ENCODE measurements at places on chromosomes 2 and 18. TPM values are rescaled to one million over a fixed set of nuclear protein-coding genes. Genes with fewer than 3 reads are reported as not detected.

SERPINB4 gene
- total RNA-seq: 0.35 TPM

TNP1 gene
- total RNA-seq: not detected

KCNIP3 gene
- 47.4 TPM for total RNA-seq

ARHGAP15 gene
- total RNA-seq: not detected

PSMD1 gene
- 121 TPM for total RNA-seq

GRCh38 chr2:206971805-206972204, 32.5 kb downstream of the CPO start:
- DNase-seq: no peak

GRCh38 chr2:37526323-37526722, 145.1 kb downstream of the CDC42EP3 start:
- DNase-seq: no peak

GRCh38 chr2:173272849-173273248, 81.8 kb upstream of the CDCA7 start:
- DNase-seq: no peak

- DNase-seq: no peak
These were observed 11.7 kb upstream of the CCDC74A start for GRCh38 chr2:131516011-131516410.

DNA sequence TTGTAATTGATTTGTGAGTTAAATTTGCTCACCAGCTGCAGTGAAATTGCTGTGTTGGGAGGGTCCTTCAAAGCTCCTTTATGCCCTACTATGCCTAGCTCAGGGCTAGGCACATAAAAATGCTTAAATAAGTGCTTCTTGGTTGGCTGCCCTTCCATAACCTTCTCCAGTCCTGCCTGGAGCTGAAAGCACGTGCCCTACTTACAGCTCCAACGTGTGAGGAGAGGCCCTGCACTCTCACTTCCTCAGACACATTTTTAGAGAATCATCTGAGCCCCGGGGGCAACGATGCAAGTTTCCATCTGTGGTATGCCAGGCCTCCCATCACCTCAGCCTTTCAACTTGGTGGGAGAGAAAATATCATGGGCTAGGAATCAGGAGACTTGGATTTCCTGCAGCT, 202.7 kb downstream of the BCL11A start:
- DNase-seq: no peak

GRCh38 chr2:80105015-80105640, 199.4 kb downstream of the LRRTM1 start:
- no peak for DNase-seq

DNA sequence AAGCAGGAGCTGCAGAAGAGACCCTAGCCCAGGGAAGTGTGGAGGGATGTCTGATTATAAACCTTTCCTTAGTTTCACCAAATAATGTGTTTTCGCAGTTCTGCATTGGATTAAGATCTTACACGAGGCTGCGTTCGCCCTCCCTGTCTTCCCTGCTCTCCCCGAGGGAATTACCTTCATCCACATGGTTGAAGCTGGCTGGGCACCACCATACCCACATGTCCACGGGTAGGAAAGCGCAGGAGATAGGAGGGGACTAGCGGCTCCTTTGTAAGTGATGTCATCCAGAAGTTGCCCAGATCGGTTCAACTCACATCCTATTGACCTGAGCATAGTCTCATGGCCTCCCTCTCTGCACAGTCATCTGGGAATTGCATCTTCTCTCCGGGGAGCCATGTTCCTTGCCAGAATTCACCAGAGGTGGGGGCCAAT, 1.1 kb downstream of the TTL start:
- peak; percentile 59 for DNase-seq

DNA sequence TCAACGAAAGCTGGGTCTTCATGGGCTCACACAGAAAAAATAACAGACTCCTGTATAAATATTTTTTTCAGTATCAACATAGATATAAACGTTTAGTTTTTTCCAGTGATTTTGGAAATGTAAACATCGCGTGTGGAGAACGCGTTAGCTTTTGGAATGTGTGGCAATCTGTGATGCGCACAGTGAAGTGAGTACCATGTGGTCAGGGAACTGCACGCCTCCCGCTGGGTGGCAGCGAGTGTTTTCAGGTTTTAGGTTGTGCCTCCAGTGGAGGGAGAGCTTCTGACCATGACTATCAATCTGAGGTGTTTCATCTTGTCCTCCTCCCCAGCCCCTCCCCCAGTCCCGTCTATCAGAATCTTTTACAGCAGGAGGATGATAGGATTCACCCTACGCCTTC, 127.8 kb downstream of the ARHGAP28 start:
- no peak for DNase-seq

GRCh38 chr2:158663796-158664195, 131.3 kb upstream of the DAPL1 start:
- no peak for DNase-seq

- no peak for DNase-seq
These were observed 8.2 kb upstream of the HNRNPA3 start for GRCh38 chr2:177204417-177204816.

DNA sequence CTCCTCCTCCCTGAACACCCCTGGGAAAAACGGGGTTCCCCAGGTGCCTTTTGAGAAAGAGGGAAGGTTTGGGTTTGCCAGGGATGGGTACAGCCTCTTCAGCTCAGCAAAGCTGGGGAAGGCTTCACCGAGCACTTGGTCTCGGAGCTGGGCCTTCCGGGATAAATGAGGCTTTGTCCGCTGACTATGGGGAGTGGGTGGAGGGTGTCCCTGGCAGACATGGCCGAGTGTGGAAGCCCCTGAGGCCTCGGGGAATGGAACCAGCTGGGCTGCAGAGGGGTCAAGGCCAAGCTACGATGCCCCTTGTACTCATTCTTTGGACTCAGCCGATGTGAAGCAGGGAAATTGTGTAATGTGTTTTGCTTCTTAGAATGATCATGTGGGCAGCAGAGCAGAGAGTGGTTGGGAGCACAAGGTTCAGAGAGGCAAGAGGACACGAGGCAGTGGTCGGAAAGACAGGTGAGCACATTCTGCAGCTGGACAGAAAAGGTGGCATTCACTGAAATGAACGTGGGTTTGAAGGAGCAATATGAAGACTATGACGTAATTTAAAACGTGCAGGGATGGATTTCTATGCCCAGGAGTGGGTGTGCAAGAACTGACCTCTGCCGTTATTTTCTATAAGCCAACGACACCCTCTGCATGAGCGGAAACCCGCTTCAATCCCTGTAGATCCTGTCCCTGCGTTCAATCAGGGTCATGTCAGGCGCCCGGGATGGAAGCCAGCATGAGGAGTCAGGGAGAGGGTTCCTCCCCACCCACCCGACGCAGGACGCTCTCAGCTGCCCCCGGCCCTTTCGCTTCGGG, 142.6 kb downstream of the PXDN start:
- peak; percentile 76 for DNase-seq

DNA sequence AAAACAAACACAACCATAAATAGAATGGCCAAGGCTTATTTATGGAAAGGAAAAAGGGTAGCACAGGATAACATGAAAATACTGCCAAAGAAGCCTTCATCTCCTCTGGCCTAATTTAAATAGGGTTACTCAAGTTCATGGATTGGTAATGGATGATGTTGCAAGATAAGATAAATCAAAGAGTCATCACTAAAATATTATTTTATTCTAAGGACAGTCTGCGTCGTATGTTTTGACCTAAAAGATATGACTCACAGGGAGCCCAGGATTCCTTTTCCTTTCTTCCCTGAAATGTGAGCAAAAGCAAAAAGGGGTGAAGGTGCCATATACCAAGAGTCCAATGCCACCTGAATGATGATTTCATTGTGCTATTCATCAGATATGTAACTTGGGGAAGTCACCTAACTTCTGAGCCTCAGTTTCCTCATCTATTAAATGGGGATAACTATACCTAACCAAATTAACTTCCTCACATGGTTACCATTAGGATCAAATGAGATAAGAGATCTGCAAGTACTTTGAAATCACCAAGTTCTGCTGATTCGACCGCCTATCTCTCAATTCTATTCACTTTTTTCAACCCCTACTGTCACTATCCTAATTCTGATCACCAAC, 137.7 kb downstream of the THADA start:
- DNase-seq: peak; percentile 57

DNA sequence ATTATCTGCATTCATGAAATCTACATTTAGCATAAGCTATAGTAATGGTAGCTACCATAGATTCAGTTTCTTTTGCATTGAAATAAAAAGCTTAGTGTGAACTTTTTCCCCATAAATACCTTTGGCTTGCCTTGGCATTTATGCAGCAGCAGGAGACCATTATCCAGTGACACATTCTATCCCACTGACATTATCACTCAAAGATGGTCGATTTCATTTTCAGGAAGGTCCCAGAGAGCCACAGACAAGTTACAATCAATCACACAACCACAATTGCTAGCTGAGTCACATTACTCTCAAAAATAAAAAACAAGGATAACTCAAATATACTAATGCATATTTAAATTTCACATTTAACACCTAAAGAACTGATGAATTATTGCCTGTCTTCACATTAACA, 512.7 kb upstream of the CDH2 start:
- DNase-seq: no peak
